NCI-H1930 (cell line): ENCODE measurements at places on chromosomes 4 and X.

DNA sequence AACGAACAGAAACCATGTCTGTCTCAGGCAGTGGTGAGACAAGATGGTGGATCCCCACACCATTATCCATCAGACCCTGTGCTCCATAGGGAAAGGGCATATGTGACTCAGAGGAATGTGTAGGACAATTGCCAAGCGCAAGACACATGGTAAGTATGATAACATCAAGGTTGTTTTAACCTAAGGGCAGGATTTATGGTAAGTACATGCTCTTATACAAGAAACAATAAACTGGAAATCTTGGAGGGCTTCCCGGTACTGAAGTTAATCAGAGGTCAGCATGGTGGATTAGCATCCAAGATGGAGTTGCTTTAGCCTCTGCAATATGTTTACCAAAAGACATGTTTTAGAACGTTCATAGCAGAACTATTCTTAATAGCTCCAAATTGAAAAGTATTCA is 355.0 kb downstream of the PPP1R2C start:
- no peak for DNase-seq

GRCh38 chrX:17560385-17560784 is 176.9 kb upstream of the SCML1 start:
- no peak for DNase-seq

DNA sequence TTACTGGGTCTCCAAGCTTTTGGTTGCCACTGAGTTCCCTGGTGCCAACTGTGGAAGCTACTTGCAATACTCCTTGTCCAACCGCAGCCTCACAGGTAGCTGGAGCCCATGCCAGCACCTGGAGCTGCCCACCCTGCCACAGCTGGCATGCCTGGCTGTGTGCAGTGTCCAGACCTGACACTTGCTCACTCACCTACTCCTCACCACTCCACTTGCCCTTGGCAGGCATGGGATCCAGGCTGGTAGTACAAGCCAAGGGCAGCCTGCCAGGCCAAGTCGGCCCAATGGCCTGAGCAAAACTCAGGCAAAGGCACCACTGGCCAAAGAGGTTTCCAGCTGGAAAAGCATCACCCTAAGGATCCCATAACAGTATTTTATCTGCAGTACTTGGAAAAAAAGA is 246.3 kb downstream of the PDGFC start:
- no peak for DNase-seq

- no peak for DNase-seq
Observed at GRCh38 chr4:175953116-175953515, 112.5 kb upstream of the WDR17 start.

DNA sequence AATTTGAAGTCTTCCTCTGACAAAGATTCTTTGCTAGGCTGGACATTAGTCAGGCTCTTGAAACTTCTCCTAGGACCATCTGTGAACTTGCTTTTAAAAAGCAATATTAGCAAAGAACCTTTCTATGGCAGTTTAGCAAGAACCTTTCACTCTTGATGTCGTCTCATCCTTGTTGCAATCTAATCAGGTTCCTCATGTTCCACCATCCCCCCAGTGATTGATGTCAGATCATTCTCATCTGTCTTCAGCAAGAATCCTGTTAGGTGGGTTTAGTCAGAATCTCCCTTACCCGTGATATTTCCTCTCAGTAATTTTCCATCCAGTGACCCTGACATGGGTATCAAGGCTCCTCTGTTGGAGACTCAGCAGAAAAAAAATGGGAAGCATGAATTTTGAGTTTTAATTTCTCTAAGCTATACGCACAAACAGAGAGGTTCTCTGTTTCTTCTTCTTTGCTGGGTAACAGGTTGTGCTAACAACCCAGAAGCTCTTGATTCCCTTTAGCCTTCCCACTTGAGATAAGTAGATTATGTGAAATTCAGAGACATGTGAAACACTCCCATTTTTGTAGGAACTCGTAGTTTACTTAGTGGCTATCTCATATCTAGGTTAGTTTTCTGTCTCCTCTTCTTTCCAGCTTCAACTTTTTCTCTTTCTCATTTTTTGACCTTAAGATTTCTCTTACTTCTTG is 507.4 kb downstream of the C4orf33 start:
- no peak for DNase-seq

DNA sequence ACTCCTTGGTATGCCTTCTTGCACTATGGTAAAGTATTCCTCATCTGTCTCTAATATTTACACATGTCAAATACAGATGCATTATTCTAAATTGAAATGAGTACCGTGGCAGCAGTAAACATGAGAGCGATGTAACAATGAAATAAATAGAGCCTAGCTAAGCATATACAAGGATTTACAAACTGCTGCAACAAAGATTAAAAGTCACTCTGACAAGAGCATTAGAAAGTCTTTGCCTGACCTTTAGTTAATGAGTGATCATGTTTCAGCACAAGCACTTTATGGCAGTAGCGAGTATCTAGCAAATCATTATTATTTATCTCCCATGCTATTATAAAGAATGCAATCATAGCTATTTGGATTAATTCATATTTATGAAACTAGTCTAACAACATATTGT is 547.0 kb upstream of the NDST4 start:
- no peak for DNase-seq

DNA sequence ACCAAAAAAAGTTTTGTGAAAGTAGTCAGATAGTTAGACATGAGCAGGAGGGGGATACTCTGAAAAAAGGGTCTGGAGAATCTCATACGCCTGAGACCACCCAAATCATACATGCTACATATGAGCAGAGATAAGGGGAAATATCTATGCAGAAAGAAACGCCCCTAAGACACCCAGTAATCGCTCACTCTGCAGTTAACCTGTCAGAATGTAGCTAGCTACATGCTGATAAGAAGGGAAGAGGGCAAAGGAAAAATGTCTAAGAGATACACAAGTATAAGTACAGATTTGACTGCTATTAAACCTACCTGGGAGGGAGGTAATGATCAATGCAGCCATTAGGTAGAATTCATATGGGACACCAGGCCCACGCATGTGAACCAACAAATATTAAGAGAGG is 1159.5 kb upstream of the PCDH10 start:
- DNase-seq, result no peak

GRCh38 chr4:30720021-30720660 is at the start of gene PCDH7:
Gene PCDH7, plus strand, starts transcription at chr4:30720369. Its CDS starts 1,054 bp downstream, at chr4:30721423.
- DNase-seq, result no peak

DNA sequence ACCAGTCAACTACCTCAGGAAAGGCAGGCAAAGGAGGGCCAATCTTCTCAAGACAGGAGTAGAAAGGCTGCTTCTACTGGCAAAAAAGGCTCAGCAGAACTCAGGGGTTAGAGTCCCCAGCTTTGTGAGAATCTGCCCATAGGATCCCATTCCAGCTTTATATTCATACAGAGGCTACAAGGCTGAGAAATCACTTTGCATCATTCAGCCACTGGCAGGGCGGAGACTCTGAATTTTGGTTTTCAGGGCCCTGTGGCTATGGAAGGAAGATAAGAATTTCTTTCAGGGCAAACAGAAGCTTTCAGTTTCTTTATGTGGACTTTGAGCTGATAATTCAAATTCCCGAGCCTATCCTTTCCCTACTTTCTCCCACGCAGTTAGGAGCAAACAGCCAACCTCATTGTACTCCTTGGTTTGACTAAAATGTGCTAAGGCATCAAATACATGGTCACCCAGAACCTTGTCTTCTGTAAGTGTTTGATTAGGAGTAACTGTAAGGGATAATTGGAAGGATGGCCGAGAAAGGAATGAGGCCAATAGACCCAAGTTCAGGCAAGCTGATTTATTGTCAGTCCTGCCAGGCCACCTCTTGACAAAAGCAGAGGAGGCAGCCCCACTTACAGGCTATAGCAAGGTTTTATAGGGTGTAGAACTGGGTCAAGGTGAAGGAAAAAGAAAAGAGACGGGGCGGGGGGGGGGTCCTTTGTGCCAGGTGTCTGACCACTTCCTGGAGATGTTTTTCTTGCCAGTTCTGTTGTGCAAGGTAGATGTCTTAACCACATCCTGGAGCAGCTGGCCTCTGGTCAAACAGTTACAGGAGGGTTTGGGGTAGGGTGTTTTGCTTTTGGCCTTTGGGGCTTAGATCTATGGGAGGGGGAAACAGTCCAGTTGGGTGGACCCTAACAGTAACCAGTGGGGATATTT is 165.3 kb upstream of the PPP1R2C start:
- DNase-seq, result no peak

DNA sequence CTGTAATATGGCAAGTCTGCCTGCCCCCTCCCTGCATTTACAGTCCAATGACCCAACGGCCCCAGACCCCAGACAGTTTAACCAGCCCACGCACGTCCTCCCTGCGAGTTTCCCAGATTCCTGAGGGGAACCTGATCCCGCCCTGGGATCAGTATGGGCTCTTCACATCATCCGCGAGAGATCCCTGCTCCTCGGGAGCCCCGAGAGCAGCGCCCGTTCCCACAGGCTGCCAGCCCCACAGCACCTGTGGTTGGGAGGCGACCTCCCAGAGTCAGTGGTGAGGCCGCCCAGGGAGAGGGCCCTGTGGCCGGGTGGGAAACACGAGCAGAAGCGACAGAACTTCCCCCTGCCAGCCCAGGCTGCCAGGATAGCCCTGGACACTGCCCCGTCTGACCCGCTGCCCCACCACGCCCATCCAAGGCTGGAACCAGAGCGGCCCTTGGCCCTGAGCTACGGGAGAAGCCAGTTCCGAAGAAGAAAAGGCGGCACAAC is 32.8 kb downstream of the TSC22D3 start:
- DNase-seq, result no peak

- no peak for DNase-seq
Observed at GRCh38 chr4:87025614-87026041, 90.8 kb downstream of the AFF1 start.

GRCh38 chr4:21320034-21320433 is 619.8 kb downstream of the PACRGL start:
- DNase-seq, result no peak

- no peak for DNase-seq
Observed at GRCh38 chr4:70000711-70001110, 4.9 kb downstream of the STATH start.

- no peak for DNase-seq
Observed at GRCh38 chr4:63315651-63316050, 1093.6 kb downstream of the TECRL start.

GRCh38 chr4:38752372-38752940 is 30.3 kb downstream of the TLR10 start:
- DNase-seq, result no peak

DNA sequence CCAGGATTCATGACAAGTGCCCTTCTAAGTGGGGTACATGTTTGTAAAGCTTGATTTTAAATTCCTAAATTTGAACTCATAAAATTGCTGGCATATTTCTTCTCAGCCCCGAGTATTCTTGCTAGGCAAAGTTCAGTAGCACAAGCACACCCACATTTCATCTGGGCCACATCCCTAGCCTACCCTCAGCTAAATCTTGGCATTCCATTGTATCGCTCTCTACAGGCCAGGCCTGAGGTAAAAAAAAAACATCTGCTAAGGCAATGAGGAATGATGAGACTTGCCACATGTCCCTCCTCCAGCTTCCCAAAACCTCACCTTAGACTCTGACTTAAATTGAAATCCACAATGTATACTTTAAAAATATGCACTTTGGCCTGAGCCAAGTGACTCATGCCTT is 51.4 kb upstream of the VCX3B start:
- no peak for DNase-seq

DNA sequence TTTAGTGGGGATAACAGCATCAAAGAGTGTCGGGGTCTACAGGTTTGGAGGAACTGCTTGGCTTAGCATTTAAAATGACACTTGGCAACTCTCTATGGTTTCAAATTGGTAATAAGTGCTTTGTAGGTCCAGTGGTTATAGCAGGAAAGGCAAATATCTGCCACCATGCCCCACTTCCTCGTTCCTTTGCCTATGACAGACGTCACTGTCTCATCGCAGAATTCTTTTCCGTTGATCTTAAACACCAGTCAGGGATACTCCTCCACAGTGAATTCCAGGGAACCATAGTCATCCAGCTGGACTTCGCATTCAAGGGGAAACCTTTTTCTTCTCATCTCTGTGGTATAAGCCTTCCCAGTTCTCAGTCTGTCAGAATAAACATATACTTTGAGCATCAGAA is 319.1 kb downstream of the GPAT3 start:
- no peak for DNase-seq

- no peak for DNase-seq
Observed at GRCh38 chrX:11908371-11908770, 150.3 kb downstream of the MSL3 start.

- DNase-seq, result no peak
Observed at GRCh38 chrX:47358387-47359065, 11.9 kb upstream of the ZNF157 start.

DNA sequence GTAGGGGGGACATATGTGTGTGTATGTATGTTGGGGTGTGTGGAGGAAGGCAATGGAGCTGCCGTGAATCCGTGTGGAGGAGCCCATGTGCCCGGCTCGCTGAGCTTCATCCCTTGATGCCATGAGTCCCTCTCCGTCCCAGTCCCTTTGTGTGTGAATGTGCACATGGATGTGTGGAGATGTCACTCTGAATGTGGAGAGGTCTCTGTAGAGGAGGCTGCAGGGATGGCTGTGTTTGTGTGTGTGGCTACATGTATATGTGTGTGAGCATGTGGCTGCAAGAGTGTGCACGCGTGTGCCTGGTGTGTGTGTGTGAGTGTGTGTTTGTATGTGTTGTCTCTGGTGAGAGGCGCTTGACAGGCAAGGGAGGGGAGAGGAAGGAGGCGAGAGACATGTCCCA is 1.3 kb downstream of the DLG3 start:
- no peak for DNase-seq

GRCh38 chr4:6674500-6675149 is 19.1 kb upstream of the S100P start:
- DNase-seq, result peak; percentile 19

DNA sequence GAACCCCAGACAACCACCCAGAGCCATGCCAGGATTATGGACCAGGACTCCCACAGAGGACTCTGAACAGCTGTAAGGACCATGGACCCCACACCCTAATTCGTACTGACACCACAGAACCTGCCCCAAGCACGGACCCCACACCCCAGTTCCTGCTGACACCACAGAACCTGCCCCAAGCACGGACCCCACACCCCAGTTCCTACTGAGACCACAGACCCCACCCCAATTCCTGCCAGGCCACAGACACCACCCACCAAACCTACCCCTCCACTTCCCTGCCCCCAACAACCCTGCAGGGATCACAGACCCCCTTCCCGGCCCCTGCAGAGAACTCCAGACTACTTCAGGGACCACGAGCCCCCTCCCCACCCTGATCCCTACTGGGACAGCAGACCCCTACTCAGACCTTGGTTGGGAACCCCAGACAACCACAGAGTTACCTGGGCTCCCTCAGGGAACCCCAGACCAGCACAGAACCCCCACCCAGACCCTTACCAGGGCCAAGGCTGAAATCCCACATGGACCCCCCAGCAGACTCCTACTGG is 1.4 kb upstream of the DHRSX start:
- DNase-seq, result no peak
